Activated naive CD4-positive, alpha-beta T cell treated with anti-CD3 and anti-CD28 coated beads for 36 hours (primary cell): ENCODE measurements at places on chromosomes 12 and 14.

GRCh38 chr14:64281805-64282204 is 12.4 kb downstream of the ESR2 start:
- no peak for DNase-seq

GRCh38 chr12:52524241-52524897 is 4.2 kb upstream of the KRT5 start:
- DNase-seq, result no peak

DNA sequence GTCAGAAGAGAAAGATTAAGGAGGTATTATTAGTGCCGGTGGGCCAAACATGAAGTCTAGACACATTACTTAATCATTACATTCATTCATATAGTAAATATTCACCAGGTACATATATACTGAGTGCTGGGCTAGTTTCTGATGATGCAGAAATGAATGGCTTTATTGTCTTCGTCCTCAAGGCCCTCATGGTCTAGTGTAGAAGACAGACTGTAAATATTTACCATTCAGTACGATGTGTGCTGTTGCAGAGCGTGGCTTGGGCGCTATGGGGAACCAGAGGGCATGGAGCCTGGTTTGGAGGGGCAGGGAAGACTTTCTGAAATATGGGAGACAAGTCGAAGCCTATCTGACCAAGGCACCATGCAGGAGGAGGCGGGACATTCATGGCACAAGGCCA is 37.0 kb upstream of the TCL1B start:
- DNase-seq, result no peak

DNA sequence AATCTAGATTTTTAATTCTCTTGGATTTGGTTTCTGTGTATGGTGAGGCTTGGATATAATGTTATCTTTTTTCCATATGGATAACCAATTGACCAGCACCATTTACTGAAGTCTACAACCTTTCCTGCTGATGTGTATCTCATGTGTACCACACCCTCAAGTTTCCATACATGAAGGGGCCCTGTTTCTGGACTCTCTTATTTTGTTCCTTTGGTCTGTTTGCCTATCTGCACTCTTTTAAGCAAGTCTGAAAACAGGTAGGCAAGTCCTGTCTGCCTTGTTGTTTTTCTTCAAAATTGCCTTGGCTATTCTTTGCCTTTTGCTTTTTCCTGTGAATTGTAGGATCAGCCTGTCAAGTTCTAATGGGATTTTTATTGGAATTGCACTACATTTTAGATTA is 44.6 kb downstream of the MAX start:
- DNase-seq, result no peak

DNA sequence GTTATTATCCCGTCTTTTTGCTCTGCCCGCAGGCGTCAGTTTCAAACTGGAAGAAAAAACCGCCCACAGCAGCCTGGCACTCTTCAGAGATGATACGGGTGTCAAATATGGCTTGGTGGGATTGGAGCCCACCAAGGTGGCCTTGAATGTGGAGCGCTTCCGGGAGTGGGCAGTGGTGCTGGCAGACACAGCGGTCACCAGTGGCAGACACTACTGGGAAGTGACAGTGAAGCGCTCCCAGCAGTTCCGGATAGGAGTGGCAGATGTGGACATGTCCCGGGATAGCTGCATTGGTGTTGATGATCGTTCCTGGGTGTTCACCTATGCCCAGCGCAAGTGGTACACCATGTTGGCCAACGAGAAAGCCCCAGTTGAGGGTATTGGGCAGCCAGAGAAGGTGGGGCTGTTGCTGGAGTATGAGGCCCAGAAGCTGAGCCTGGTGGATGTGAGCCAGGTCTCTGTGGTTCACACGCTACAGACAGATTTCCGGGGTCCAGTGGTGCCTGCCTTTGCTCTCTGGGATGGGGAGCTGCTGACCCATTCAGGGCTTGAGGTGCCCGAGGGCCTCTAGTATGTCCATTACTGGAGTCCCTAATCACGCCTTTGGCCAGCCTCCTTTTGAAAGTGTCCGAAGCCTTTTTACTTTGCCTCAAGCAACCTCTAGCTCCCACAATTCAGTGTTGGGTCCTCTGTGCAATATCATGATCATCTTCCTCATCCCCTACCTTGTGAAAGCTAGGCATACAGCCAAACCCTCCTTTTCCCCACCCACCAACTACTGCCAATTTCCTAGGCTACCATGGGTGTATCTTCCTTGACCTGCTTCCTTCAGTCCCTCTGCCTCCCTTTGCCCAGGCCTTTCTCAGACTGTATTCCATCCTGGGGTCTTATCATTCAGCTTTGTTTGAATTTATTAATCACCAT is 891 bp downstream of the SPRYD4 start:
- no peak for DNase-seq

- no peak for DNase-seq
Measured at GRCh38 chr12:52391618-52392002, 6.2 kb upstream of the KRT84 start.

DNA sequence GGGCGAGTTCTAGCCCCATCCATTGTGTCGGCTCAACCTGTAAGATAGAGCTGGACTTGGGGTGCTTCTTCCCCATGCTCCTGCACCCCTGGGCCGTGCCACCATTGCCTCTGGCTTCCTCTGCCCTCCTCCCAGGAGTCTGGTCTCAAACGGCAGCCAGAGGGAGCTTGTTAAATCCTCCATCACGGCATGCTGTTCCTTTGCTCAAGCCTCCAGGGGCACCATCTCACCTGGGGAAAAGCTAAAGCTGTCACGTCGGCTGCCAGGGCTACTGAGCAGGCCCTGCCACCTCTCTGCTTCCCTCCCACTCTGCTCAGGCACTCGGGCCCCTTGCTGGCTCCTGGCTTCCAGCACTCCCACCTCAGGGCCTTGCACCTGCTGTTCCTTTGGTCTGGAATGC is 140.4 kb downstream of the RBM19 start:
- DNase-seq, result no peak

- DNase-seq, result no peak
Measured at GRCh38 chr12:81295251-81295650, 217.4 kb downstream of the ACSS3 start.

GRCh38 chr14:59308673-59309072 is 120.2 kb downstream of the DAAM1 start:
- DNase-seq, result no peak
